Right cardiac atrium (tissue), 5 donors: ENCODE measurements at places on chromosomes 2 and 18.
A peak's percentile ranks its signal among the peaks of the same experiment; 100 is the strongest.

DNA sequence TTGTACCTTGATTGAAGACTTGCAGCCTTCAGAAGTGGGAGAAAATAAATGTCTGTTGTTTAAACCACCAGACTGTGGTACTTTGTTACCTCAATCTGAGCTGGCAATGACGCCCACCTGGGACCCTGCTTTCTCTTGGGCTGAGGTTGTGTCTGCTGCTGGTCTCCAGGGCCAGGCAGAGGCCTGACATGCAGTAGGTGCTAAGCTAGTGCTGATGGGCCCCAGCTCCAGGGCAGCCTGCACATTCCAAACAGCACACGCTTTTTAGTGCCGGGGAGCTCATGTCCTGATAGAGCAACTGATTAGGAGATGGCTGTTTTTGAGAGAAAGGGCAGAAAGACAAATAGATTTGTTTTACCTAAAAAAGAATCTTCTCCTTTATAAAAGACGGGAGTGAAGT is 664.0 kb upstream of the HS6ST1 start:
- no peak for DNase-seq

GRCh38 chr2:19809206-19809605 is 92.6 kb downstream of the TTC32 start:
- DNase-seq = no peak

GRCh38 chr2:229586746-229587705 is 127.3 kb downstream of the DNER start:
- DNase-seq = peak; percentile 81

- no peak for DNase-seq
These were observed 69.0 kb downstream of the TXNL1 start for GRCh38 chr18:56569416-56569815.

- no peak for DNase-seq
These were observed 301.3 kb upstream of the ID2 start for GRCh38 chr2:8380566-8380965.

- DNase-seq = no peak
These were observed 314.0 kb upstream of the ID2 start for GRCh38 chr2:8367833-8368232.

DNA sequence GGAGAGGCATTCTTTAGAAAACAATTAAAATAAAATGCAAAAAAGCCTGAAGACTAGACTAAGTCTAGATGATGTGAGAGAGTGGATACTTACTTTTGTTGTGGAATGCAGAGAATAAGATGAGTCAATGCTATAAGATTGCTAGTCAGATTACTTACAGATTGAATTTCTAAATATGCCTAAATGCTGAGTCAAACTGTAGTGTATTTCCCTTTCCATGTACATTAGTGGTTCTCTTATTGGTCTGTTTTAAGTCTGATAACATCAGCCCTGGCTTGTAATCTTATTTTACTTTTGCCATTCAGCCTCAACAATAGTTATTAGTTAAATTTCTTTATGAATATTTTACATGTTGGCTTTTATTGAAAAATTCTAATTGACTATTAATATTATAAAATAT is 702.7 kb downstream of the SOCS6 start:
- no peak for DNase-seq

- DNase-seq = no peak
These were observed 42.5 kb downstream of the RNF144A start for GRCh38 chr2:6959751-6960150.

- no peak for DNase-seq
These were observed 221.1 kb downstream of the RDH14 start for GRCh38 chr2:18339326-18339725.

- DNase-seq = no peak
These were observed 156.2 kb downstream of the CCDC148 start for GRCh38 chr2:158300394-158300793.
